ENCODE measurements at places on chromosomes 4 and X. TPM values are rescaled to one million over a fixed set of nuclear protein-coding genes. Genes with fewer than 3 reads are reported as not detected.

The RNF212 gene
- 0.65 TPM for polyA plus RNA-seq

The TADA2B gene
- polyA plus RNA-seq, result 15.3 TPM

The CRLF2 gene
- not detected for polyA plus RNA-seq

The ARHGAP6 gene
- 2.2 TPM for polyA plus RNA-seq

The CAMK2D gene
- polyA plus RNA-seq, result 106 TPM

The SHISA3 gene
- 7.2 TPM for polyA plus RNA-seq

The SLC10A7 gene
- polyA plus RNA-seq, result 2.4 TPM

The F8A1 gene
- 10.2 TPM for polyA plus RNA-seq

The WDFY3 gene
- 5.0 TPM for polyA plus RNA-seq

The SPANXN3 gene
- not detected for polyA plus RNA-seq

The ARHGAP36 gene
- not detected for polyA plus RNA-seq

The GPC4 gene
- 2.1 TPM for polyA plus RNA-seq

The BEX1 gene
- 12.7 TPM for polyA plus RNA-seq

The HSD17B13 gene
- polyA plus RNA-seq, result 0.11 TPM

The JCHAIN gene
- polyA plus RNA-seq, result 0.76 TPM
